MV-4-11 (cell line): ENCODE measurements at places on chromosomes 7 and 10.

- no peak for DNase-seq
Measured at GRCh38 chr7:157097569-157097968, 41.2 kb upstream of the UBE3C start.

- no peak for DNase-seq
Measured at GRCh38 chr7:47314728-47315607, 266.9 kb downstream of the TNS3 start.

DNA sequence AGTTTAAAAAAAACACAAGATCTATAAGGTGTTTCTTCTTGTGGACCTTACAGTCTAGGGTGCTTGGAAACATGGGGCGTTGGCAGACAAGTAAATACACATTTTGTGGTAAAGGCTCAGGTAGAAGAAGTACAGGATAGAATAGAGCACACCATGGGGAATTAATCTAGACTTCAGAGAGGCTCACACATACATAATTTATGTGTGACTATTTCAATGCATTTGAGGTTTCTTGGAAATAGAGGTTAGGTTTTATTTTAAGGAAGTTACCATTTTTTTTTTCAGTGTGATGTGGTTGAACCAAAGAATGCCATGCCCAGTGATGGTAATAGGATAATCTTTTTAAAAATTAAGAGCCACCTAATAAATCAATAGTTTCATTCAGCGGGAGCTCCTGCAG is 12.8 kb downstream of the CFTR start:
- peak; percentile 47 for DNase-seq

DNA sequence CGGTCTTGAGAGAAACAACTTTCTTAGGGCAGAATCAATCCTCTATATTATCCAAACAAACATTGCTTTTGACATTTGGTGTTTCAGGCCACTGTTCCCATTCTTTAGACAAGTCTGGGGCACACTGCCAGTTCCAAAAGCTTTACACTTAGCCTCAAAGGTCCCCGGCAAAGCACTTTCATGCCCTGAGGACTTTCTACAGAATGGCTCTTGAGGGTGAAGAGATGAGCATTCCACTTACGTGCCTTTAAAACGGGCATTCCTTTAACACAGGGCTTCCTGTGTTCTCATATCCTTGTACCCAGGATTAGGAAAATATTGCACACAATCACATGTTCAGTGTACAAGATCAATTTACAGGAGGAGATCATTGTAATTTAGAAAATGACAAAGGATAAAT is 13.1 kb upstream of the TMEM213 start:
- DNase-seq, result no peak

DNA sequence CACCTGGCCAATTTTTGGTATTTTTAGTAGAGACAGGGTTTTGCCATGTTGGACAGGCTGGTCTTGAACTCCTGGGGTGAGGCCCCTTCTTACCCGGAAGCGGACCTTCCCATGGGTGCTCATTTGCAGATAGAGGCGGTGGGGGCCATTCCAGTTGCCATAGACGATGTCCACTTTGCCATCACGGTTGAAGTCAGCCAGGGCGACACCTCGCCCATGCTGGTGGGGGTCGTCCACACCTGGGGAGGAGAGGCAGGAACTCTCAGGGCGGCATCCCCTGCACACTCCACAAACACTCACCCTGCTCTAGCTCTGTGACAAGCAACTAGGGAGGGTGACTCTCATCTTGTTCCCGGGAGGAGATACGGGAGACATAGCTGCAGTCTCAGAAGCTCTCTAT is 54.9 kb downstream of the GOLGA7B start:
- DNase-seq, result no peak
